ENCODE measurements at places on chromosomes 5 and 9.
A peak's percentile ranks its signal among the peaks of the same experiment; 100 is the strongest.

- no peak for DNase-seq
Measured at GRCh38 chr5:37888476-37888875, 48.6 kb upstream of the GDNF start.

DNA sequence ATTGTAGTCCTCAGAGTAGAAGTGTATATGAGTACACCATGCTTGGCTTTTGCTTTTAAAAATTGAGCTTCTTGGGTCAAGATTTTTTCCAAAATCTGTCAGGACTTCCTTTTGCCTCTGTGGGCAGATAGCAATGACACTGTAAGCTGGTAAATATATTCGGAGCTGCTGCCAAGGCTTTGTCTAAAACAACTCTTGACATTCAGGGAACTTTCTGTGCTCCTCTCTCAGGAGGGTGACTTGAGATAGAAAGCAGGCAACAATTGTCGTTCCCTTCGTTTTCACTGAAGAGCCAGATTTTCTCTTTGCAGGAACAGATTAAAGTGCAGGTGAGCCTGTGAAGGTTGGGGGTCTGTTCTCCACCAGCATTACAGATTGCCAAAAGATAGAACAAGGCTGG, 230.5 kb downstream of the MAST4 start:
- DNase-seq = no peak

DNA sequence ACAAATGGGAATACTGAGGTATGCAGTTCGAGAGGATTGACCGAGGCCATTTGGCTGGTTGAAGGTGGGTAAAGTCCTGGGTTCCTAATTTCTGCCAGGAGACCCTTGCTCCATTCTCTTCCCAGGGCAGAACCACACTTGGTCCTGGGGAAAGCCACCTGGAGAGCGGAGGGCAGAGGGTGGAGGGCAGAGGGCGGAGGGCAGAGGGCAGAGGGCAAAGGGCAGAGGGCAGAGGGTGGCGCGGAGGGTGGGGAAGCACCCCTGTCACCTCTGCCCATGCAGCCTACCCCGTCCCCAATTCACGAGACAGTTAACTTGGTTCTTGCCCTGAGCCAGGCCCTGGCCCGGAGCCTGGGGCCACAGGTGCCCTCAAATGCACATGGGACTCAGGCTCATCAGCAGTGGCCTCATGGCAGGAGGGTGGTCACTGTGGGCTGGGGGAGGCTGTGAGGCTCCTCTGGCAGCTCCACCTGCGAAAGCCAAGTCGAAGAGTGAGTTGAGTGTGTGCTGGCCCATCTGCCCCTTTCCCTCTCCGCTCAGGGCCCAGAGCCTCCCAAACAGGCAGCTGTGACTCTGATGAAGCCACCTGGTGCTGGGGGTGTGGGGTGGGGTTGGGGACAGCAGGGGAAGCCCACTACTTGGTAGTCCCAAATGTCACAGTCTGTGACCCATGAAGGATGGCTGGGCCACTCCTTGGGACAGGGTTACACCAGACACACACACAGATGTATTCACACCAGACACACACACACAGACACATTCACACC, 28.0 kb upstream of the FCN1 start:
- DNase-seq = no peak

- no peak for DNase-seq
Measured at GRCh38 chr9:100555471-100555870, 22.4 kb upstream of the CAVIN4 start.

- DNase-seq = peak; percentile 94
Measured at GRCh38 chr5:179765400-179765799, 28.4 kb upstream of the LTC4S start.

DNA sequence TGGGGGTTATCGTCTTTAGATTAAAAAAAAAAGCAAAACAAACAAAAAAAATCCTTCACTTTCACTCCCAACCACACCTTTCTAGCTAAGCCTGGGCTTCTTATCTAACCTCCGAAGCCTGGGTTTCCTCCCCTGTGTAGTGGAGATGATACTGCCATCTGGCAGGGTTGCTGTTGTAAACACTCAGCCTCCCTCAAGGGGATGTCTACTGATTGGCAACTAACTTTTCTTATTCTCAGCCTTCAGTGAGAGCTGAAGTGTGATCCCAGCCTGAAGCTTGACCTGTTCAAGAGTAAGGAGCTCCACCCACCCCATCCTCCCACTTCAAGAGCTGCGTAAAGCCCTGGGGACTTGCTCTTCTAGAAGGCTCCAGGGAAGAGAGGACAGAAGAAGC, 21.5 kb upstream of the WWC1 start:
- DNase-seq = no peak

GRCh38 chr5:52694648-52695047, 93.1 kb upstream of the ITGA1 start:
- no peak for DNase-seq

- DNase-seq = no peak
Measured at GRCh38 chr9:91160181-91160580, 201.5 kb downstream of the AUH start.

DNA sequence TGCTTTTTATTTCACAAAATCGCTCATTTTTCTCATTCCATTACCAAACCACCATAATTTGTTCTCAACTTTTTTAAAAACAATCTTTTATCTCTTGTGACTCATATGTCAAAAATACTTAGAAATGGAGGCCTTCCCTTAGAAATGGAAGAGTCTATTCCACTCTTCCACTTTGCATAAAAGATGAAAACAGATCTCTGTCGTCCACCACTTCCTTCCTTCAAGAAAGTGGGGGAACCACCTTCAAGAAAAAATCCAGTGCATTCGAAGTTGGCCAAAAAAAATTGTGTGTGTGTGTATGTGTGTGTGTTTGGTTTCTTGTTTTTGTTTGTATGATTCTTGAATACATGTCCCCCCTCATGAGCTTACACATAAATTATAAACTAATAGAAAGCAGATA, 628.8 kb upstream of the DMAC1 start:
- DNase-seq = no peak

GRCh38 chr5:150026682-150027172, 26.2 kb downstream of the HMGXB3 start:
- DNase-seq = no peak

DNA sequence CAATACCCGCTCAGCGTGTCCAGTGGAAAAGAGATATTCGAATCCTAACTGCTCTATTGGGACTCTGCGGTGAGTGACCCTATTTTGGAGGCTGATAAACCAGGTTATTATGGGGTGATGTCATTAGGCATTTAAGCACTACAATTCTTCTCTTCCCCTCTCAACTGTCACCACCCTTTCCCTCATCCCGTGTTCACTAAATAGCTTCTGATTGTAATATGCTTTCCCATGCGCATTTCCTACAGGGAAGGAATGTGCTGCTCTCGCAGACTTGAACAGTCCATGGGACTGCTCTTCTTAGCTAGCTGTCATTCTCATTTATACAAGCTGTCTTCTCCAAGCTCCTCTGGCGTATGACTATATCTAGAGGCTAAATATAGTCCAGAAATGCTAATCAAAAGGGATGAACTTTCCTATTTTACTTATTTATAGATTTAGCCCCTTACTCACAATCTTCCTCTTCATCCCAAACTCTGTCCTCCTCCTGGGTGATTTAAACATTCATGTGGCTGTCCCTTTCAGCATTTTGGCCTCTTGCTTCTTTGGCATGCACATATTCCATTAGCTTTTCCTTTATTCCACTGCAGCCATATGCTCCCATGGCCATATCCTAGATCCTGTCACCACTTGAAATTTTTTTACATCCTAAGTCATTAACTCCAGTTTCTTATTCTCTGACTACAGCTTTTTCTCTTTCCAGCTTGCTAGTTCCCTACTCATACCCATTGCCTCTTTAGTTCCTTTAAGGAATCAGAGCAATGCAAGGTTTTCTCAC, 39.6 kb upstream of the CSNK1G3 start:
- DNase-seq = peak; percentile 26

- DNase-seq = no peak
Measured at GRCh38 chr5:21615195-21615765, 1237.9 kb downstream of the CDH12 start.

GRCh38 chr9:131707733-131708157, 32.1 kb downstream of the RAPGEF1 start:
- peak; percentile 75 for DNase-seq
